Posterior cingulate gyrus (tissue), 11 donors: ENCODE measurements at places on chromosomes 6 and 20.

DNA sequence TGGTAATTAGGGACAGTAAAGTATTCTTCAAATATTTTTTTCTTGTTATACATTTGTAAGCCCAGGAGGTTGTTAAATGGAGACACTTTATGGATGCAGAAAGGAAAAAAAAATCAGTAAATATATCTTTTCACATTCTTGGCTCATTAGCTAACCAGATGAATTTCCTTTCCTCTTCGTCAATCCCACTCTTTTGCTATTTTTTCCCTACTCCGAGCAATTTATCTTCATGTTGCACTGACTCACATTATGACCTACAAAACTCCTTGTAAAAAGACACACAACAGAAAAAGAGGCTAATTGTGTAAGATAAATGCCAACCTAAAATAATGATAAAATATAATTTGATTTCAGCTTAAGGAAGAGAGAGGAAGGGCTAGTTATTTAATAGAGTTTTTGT is 472.9 kb upstream of the ZNF337 start:
- no peak for DNase-seq

GRCh38 chr6:161487694-161488093 is 213.8 kb upstream of the AGPAT4 start:
- no peak for DNase-seq

GRCh38 chr6:117531809-117532725 is 49.6 kb downstream of the DCBLD1 start:
- no peak for DNase-seq

DNA sequence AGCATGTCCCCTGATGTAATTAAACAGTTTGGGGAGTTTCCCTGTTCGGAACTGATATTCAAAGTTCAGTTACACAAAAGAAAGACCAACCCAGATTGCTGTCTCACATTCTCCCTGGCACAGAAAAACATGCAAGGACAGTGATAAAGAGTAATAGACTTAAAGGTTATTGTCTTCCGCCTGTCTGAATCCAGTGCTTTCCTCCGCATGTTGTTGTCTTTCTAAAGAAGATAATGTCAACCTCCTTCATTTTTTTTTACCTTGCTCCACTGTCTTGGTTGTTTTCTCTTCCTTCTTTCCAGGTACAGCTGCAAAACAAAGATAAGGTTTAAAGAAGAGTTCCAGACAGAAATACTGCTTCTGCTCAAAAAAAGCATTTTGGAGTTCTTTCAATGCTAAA is 284.5 kb downstream of the TRDN start:
- no peak for DNase-seq

DNA sequence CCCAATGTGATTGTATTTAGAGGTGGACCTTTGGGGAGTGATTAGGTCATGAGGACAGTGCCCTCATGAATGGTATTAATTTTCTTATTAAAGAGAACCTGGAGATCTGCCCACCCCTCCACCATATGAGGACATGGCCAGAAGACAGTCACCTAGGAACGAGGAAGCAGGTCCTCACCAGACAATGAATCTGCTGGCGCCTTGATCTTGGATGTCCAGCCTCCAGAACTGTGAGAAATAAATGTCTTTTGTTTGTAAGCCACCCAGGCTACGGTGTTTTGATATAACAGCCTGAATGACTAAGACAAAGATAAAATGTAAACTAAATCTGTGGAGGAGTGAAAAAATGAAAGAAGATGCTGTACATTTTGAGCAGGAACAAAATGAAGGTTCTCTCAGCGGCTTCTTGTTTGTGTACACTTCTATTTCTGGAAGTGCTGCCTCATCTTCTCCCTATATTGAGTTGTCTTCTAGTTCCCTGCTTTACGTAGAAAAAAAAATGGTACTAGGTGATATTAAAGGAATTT is 1.5 kb upstream of the IPCEF1 start:
- DNase-seq, result no peak

- DNase-seq, result no peak
Measured at GRCh38 chr6:144336900-144337299, 51.8 kb downstream of the UTRN start.

- no peak for DNase-seq
Measured at GRCh38 chr20:18313411-18313810, 25.1 kb downstream of the ZNF133 start.

GRCh38 chr20:47350691-47351545 is 5.6 kb downstream of the ZMYND8 start:
- DNase-seq, result no peak

- no peak for DNase-seq
Measured at GRCh38 chr6:136860043-136860442, 37.7 kb downstream of the PEX7 start.

GRCh38 chr20:49284818-49285217 is 7.0 kb upstream of the ZNFX1 start:
- no peak for DNase-seq

- DNase-seq, result no peak
Measured at GRCh38 chr20:4812216-4812615, 90.5 kb downstream of the PRND start.
